DMS153 (cell line): ENCODE measurements at places on chromosomes 11 and 22.

DNA sequence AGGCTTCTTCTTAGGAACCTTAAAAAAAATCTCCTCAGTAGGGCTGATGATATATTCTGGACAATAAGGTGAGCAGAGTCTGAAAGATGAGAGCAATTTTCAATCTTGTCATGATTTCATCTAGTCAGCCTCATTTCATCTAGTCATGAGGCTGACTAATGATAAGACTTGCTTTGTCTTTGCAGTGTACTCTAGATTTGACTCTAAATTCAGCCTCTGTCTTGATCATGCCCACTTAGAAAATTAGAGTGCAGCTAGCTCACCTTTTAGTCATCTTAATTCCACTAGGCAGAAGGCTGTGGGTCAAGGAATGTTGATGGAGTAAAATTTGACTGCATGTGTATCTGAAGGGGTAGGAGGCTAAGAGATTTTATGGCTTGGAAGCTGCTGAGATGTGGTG lies 5.5 kb downstream of the EHF start:
- DNase-seq, result no peak

DNA sequence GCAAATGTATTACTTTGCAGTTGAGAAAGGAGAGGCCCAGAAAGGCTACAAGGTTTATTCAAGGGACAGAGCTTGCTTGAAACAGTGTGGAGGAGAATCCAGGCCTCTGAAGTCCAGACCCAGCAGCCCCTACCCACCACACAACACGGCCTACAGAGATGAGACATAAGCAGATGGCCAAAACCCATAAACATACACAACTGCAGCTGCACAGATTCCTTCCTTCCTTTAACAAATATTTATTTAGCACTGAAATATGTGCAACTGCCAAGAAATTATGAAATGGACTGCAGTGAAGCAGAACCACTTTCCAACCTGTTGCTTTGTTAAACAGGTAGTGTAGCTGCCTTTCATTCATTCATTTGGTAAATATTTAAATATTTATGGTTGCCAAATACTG lies 122.3 kb downstream of the SPATA19 start:
- peak; percentile 91 for DNase-seq

- DNase-seq, result no peak
Observed at GRCh38 chr11:66509131-66509561, 1.3 kb upstream of the BBS1 start.

- DNase-seq, result no peak
Observed at GRCh38 chr11:57092028-57092698, 89.6 kb upstream of the LRRC55 start.

DNA sequence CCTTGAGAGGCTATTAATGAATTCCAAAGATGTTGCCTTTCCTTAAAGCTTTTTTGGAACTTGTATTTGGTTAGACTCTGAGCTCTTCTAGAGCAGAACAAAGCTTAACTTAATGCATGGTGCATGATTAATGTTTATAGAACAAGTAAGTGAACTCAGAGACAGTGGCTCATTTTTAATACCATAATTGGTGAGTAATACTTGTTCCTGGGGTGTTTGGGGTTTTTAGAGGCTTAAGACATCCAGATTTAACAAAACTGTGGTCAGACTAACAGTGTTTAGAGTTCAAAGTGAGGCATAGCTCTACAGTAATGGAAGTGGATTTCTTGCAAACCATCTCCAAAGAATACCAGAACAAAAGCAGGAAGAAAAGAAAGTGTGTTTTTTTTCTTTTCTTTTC lies 73.7 kb upstream of the CTSC start:
- no peak for DNase-seq
